Brain microvascular endothelial cell (primary cell): ENCODE measurements at places on chromosomes 11 and 22.

- DNase-seq, result no peak
Measured at GRCh38 chr11:75903276-75903675, 88.3 kb downstream of the UVRAG start.

DNA sequence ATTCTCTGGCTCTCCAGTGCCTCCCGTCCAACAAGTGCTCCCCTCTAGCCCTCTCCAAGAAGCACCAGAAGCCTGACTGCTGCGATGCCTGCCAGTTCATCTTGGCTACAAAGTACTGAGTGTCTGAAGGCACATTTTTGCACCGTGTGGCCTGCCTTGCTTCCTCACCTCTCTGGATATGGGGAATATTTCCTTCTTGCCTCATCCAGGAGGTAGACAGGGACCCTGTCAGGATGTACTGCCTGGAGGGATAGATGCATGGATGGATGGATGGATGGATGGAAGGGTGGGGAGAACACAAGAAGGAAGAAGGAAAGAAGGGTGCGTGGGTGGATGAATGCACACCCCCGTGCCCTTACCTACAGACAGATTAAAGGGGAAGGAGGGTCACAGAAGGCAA, 27.6 kb downstream of the KCTD17 start:
- no peak for DNase-seq

DNA sequence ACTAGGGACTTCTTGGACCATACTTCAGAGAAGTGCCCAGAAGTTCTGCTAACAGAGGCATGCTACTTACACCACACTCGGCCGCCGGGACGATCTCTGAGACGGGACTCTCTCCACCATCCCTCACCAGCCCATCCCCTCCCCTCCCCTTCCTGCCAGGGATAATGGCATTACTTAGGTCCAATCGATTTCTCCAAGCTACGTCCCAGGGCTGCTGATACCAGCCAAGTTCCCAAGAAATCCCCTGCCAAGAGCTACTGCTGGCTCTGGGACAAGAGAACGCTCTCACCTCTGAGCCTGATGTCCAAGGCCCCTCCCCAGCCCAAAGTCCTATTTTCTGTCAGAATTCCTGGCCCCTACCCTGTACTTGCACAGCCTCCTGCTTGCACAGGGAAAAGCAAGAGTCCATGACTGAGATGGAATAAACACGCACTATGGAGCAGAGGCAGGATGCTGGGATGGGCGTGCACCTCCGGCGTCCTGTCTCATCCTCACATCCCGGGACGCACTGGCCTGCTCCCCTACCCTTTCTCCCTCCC, 42.7 kb downstream of the GDPD5 start:
- DNase-seq, result no peak

DNA sequence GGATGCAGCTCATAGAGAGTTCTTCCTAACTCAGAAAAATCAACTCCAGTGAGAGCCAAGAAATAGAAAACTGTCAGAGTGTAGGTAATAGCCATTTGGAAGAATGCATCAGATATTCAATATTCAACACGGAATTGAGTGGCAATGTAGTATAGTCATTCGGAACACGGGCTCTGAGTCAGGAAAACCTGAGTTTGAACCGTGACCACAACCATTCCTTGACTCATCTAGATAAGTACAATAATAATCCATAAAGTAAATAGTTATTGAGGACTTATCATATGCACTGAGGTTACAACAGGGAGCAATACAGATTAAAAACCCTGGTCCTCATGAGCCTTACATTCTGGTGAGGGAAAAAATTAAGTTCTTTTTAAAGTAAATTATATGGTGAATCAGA, 62.6 kb upstream of the PHF21A start:
- DNase-seq, result peak; percentile 86

- no peak for DNase-seq
Measured at GRCh38 chr22:33600595-33600994, 319.7 kb downstream of the LARGE1 start.

DNA sequence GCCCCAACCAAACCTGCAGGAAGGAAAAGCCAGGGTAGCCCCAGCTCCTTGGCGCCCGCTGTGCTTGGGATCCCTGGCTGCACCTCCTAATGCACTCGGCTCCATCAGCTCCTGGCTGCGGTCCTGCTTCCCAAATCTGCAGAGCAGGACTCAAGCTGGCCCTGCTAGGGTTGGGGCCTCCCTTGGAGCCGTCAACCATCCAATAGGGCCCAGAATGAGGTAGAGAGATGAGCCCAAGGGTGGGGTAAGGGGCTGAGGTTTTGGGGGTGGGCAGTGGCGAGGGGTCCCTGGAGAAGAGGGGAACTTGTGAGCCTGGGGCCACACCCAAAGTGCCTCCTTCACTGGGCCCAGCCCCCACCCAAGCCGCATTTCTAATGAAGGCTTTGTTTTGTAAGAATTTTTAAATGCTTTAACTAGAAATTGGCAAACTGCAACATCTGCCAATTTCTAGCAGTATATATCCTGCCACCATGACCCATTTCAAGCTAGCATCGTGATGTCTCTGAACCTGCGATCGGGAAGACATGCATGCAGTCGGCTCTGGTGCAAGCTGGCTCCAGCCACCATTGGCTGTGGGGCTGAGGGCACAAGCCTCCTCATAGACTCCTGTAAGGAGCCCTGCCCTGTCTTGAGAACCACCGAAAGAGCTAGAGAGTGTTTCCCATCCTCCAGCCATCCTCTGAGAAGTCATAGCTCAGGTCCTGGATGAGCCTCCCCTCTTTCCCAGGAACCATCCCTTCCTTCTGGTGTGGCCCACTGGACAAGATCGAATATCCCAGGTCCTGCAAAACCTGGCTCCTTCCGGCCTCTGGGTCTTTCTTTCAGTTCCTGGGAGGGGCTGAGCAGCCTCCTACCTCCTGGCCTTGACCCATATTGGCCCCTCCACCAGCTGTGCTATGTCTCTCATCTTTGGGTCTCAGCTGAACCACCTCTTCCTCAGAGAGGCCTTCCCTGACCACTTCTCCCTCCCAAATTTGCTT, 15.5 kb downstream of the C1QTNF6 start:
- DNase-seq, result no peak

GRCh38 chr11:6667733-6668374, 12.2 kb upstream of the DCHS1 start:
- DNase-seq, result peak; percentile 16

DNA sequence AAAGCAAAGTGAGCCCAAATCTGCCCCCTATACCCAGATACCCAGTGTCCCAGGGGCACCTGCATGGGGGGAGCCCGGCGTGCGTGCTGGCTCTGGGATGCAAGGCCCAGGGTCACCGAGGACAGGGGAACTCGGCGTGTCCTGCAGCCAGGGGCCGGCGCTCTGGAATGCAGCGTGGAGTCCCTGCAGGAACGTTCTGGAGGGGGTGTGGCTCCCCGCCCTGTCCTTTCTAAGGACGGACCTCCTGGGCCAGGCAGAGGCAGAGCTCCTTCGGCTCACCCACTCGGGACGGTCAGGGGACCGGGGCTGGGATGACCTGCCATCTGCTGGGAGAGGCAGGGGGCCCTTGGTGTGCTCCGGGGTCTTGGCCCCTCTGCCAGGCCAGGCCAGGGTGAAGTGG, 1196.8 kb downstream of the BRD1 start:
- no peak for DNase-seq

DNA sequence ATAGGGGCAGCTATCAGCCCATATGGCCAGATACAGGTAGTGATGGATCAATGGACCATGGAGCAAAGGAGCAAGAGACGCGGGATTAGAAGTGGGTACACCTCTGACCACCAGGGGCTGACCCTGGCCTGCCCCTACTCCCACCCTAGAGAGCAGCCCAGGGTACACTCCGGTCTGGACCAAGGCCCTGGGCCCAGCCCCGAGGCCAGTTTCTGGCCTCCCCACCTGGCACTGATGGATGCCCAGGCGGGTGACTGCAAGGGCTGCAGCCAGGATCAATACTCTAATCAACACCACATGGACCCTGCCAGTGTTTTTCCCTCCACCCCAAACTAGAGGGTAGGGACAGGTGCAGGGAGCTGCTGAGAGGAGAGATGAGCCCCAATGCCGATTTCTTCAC, 74.1 kb upstream of the NECTIN1 start:
- DNase-seq, result no peak

GRCh38 chr11:67468759-67469507, at the start of gene TMEM134:
TSS of gene TMEM134 (minus strand) at chr11:67469251. CDS start at chr11:67469192, 59 bp downstream.
- peak; percentile 82 for DNase-seq

DNA sequence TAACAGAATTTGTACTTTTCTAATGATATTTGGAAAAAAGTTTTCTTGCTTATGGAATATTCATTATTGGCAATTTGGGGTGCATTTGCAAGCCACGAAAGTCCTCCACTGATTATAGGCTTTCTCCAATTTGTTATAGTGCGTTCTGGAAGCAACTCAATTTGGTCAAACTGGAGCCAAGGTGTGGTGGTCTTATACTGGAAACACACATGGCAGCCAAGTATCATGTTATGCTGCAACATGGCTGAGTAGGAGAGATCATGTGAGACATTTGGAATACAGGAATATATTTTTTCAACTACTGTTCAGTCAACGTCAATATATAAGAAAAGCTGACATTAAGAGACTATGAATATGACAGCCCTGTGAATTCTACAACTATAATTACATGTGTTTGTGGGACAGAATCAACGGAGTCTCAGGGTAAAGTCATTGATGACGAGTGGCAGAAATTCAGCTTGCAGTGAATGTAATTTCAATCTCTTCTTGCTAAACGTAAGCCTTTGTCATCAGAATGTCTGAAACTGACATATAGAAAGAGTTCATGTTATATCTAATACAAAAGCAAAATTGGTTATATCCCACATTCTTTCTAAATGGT, 83.8 kb upstream of the FIBIN start:
- no peak for DNase-seq

DNA sequence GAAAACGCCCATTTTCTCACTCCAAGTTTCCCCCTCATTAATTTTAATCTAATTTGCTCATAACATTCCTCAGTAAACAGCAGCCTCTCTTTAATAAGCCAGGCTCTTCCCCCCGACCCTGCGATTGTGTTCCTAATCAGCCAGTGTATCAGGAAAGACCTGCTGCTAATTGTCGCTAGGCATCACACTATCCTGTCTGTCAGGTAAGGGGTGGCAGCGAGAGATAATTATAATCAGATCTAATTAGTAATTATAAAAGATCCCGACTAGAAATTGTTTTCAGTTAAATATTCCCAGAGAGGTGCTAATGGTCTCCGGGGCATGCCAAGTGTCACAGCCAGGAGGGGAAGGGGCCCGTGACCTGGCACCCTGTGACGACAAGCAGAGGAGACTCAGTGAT, 142.8 kb downstream of the ST3GAL4 start:
- no peak for DNase-seq

GRCh38 chr11:121318848-121319834, 26.6 kb downstream of the SC5D start:
- peak; percentile 45 for DNase-seq
